ENCODE measurements at places on chromosomes 3 and 15. TPM values are rescaled to one million over a fixed set of nuclear protein-coding genes. Genes with fewer than 3 reads are reported as not detected.

GRCh38 chr15:39310633-39311032 is 270.2 kb upstream of the THBS1 start:
- no peaks in the 10 kb centered on the region for H3K4me1 ChIP-seq
- DNase-seq = no peak
- H3K27me3 ChIP-seq = no peaks in the 10 kb centered on the region
- H3K4me3 ChIP-seq = no peak overlapping the region
- no peak overlapping the region for H3K27ac ChIP-seq
- H3K36me3 ChIP-seq = no peaks in the 10 kb centered on the region

DNA sequence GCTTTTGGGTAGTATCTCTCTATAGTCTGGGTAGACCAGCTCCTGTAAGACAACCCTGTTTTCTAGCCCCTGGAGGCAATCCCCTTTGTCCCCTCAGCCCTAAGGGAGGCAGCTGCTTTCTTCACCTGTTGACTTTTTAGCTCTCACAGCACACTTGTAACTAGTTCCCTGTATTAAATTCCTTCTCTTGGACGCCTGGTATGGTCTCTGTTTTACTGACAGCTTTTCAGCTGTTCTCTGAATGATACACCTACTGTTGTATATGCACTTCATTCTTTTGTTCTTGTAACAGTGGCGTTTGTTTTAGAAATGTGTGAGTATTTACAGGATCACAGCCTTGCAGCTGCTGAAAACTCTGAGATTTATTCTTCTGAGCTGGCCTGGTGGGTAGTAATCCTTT is 413.0 kb upstream of the RBMS3 start:
- H3K36me3 ChIP-seq = no peaks in the 10 kb centered on the region
- no peaks in the 10 kb centered on the region for H3K27me3 ChIP-seq
- H3K27ac ChIP-seq = no peak overlapping the region
- no peak overlapping the region for H3K4me3 ChIP-seq
- H3K4me1 ChIP-seq = no peaks in the 10 kb centered on the region

GRCh38 chr3:154334973-154335420 is 10.7 kb upstream of the DHX36 start:
- no peaks in the 10 kb centered on the region for H3K36me3 ChIP-seq
- H3K27me3 ChIP-seq = peaks cover 5% of the 10 kb centered on the region
- H3K4me3 ChIP-seq = no peak overlapping the region
- H3K27ac ChIP-seq = no peak overlapping the region

GRCh38 chr3:63559884-63560283 is 92.6 kb upstream of the SNTN start:
- H3K4me3 ChIP-seq = no peak overlapping the region
- no peaks in the 10 kb centered on the region for H3K4me1 ChIP-seq
- DNase-seq = no peak

DNA sequence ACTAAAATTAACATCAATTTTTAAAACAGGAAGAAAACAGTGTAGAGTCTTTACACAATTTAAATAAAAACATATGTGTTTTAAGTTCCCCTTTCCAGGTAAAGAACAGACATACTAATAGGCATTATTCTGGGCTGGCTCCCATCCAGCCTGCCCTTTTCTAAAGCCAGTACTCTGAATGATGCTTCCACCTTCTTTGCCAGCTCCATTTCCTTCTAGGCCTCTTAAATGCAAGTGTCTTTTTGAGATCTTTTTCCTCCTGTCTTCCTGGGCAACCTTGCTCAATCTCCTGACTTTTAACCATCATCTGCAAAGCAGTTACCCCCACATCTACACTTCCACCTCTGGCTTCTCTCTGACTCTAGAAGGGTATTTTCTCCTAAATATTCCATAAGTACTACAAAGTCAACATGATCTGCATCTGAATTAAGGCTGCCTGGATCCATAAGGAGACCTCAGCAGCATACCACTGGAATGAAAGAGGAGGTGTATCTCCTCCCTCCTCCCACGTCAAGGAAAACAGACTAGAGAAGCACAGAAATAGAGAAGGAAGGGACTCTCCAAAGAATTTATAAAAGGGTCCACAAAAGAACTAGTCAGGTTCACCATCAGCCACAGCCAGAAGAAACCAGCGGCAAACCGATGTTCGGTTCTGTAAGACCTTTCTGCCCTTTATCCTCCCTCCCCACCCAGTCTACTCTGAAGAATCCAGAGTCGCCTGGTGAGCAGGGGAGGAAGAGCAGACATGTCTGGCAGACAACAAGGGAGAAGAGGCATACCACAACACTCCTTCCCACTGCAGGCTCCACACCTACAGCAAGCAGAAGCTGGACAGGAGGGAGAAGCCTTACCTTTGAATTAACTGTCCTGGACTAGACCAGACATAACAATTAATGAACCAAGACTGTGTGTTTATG is 47.1 kb downstream of the GOLIM4 start:
- H3K4me1 ChIP-seq = no peaks in the 10 kb centered on the region
- no peak for DNase-seq
- no peak overlapping the region for H3K4me3 ChIP-seq
- peaks cover 8% of the 10 kb centered on the region for H3K27me3 ChIP-seq

- H3K4me1 ChIP-seq = no peaks in the 10 kb centered on the region
- peaks cover 93% of the 10 kb centered on the region for H3K36me3 ChIP-seq
- no peak for DNase-seq
- no peak overlapping the region for H3K4me3 ChIP-seq
These were observed 95.3 kb upstream of the SLC2A2 start for GRCh38 chr3:171121801-171122200.

GRCh38 chr3:156674911-156675829 is 780 bp downstream of the TIPARP start:
- DNase-seq = peak; percentile 69
- H3K4me3 ChIP-seq = peak overlapping the region; percentile 99
- H3K27ac ChIP-seq = peak overlapping the region; percentile 99
- H3K27me3 ChIP-seq = no peaks in the 10 kb centered on the region
- H3K4me1 ChIP-seq = peaks cover 40% of the 10 kb centered on the region

DNA sequence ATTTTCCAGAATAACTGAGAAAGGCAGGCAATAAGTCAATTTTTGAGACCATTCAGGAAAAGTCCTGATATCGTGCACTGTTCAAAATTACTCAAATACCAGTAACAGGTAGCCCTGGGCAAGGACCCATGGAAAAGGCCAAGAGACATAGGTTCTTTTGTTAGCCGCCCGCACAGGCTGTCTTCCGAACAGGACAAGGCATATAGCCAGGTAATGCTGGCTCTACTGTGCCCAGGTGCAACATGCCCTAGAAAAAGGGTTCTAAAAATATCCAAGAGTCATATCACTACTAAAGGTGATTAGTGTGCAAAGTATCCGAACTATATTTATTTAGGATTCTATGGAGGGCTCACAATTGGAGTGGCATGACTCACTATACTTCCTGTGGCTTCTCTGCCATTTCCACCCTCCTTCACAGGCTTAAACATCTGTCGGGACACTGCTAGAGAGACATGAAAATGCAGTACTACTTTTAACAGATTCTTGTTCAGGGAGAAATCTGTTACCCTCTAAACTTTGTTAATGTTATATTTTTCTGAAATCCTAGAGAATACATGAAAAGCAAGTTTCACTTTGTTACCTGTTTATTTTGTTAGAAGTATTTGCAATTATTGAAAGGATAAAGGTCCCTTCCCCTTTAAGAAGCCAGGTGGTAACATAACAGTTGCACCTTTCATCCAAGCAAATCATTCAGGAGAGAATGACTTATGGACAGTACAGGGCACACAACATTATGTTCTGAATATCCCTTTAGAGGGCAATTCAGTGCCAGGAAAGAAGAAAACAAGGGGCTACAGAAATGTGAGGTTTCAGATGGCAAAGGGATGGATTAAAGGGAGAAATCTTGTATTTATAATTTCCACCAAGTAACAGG is 293.3 kb upstream of the THBS1 start:
- H3K36me3 ChIP-seq = peaks cover 6% of the 10 kb centered on the region
- no peak overlapping the region for H3K4me3 ChIP-seq
- H3K27ac ChIP-seq = no peak overlapping the region
- no peak for DNase-seq
- peaks cover 21% of the 10 kb centered on the region for H3K27me3 ChIP-seq

DNA sequence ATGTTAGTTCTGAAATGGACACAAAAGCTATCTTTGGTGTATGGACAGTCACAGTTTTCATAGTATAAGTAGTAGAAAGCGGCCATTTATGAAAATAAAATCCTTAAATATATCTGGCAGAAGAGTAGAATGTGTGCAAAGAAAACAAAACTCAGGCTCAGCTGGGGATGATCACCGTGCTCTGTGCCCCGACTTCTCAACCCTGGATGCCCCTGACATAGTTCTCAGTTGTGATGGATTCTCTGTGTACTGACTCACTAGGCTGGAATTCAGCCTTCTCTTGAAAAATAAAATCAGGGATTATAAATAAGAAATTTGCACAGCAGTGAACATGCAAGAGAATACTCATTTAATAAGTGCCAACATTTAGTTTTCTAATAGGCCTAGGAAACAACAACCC is 925.1 kb upstream of the NR2F2 start:
- peaks cover 13% of the 10 kb centered on the region for H3K27me3 ChIP-seq
- H3K27ac ChIP-seq = no peak overlapping the region
- DNase-seq = no peak
- peaks cover 4% of the 10 kb centered on the region for H3K4me1 ChIP-seq

DNA sequence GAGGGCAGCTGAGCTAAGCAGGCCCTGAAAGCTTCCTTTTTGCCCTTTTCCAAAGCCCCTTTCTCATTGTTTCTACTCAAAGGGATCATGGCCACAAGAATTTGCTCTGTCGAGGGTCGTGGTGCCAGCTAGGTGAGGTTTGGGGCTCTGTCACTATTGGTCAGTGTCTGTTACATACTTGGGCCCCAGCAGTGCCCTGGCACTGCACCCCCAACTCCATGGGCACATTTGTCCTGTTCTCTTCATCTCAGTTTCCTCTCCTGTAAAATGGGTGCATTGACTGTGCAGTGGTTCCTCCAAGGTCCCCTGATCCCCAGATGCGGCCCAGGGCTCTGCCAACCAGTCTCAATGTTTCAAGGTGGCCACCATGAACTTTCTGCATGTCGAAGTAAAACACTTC is 62.1 kb downstream of the SLC6A6 start:
- no peaks in the 10 kb centered on the region for H3K27me3 ChIP-seq
- DNase-seq = no peak
- no peak overlapping the region for H3K27ac ChIP-seq

- H3K4me3 ChIP-seq = no peak overlapping the region
- no peaks in the 10 kb centered on the region for H3K36me3 ChIP-seq
- no peak overlapping the region for H3K27ac ChIP-seq
- peak; percentile 53 for DNase-seq
- peaks cover 13% of the 10 kb centered on the region for H3K27me3 ChIP-seq
These were observed 175.8 kb downstream of the FOXB1 start for GRCh38 chr15:60179786-60180391.

DNA sequence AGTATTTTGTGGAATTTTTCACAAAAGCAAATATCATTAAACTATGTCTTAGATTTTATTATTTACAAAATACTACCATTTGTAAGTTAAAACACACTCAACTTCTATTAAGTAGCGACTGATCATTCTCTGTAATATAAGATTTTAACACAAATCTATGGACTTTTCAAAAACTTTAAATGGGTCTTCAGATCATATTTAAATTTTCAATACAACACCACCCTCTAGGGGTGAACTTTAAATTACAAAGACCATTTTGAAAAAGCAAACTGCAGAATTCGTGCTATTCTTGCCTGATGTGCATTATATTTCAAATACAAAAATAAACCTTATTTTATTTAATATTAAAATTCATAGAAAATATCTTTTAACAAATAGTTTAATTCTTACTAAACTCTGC is 8.2 kb upstream of the VGLL4 start:
- no peak overlapping the region for H3K4me3 ChIP-seq
- H3K27me3 ChIP-seq = no peaks in the 10 kb centered on the region
- H3K36me3 ChIP-seq = no peaks in the 10 kb centered on the region
- no peak overlapping the region for H3K27ac ChIP-seq

DNA sequence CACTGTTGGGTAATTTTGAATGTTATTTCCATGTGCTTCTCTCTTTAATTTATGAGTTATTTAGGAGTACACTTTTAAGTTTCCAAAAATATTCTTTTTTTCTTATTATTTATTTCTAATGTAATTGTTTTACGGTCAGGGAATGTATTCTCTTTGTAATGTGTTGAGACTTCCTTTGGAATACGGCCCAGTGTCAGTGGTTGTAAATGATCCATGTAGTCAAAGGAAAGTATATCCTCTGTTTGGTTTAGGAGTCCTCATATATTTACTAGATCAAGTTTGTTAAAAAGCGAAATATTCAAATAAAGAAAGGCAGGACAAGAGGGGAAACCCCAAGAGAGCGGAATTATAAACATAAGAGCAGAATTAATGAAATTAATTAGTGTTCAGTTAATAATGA is 49.0 kb upstream of the ADGRG7 start:
- H3K36me3 ChIP-seq = no peaks in the 10 kb centered on the region
- H3K27me3 ChIP-seq = no peaks in the 10 kb centered on the region
- H3K4me3 ChIP-seq = no peak overlapping the region
- H3K4me1 ChIP-seq = no peaks in the 10 kb centered on the region

DNA sequence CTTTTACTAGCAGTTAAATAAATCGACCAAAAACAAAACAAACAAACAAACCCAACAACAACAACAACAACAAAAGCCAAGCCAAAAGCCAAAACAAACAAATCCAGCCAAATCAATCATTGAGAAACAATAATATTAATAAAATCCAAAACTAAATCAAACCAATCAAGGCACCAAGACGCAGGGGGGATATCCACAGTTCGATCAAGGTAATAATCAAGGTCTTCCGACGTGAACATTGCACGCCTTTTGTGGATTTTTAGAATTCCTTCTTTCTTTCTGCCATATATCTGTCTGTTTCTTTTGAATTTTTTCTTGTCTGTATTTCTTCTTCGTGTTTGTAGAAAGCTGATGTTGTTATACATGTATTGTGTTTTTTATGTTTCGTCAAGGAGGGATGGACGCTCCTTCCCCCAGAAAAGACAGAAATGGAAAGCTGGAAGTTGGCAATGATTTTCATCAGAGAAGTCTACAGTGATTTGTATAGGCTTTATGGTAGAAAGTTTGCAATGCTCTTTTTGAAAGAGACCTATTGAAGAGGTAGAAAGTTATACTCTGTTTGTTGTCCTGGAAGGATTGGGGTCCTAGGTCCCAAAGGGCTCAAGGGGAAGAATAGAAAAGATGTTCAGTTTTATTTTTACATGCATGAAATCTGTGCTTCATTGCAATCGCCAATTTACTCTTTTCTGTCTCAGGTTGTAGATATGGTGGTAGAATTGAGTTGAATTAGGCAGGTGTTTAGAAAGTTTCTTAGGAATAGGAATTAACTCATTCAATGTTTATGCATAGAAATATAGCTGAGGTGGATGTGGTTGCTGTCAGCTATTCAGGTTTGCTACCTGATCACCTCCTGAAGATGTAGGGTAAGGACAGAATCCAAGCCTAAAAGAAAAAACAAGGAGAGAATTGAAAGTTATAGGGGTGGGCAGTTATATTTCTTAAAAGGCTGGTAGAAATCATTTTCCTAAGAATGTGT is 1.2 kb downstream of the ARPP21 start:
- no peaks in the 10 kb centered on the region for H3K36me3 ChIP-seq
- H3K27ac ChIP-seq = no peak overlapping the region
- peak overlapping the region; percentile 82 for H3K4me3 ChIP-seq
- H3K27me3 ChIP-seq = peaks cover 31% of the 10 kb centered on the region
- H3K4me1 ChIP-seq = peaks cover 11% of the 10 kb centered on the region

- DNase-seq = no peak
- H3K4me1 ChIP-seq = no peaks in the 10 kb centered on the region
- no peak overlapping the region for H3K4me3 ChIP-seq
- H3K27ac ChIP-seq = no peak overlapping the region
- H3K27me3 ChIP-seq = peaks cover 10% of the 10 kb centered on the region
These were observed 10.5 kb upstream of the CCDC54 start for GRCh38 chr3:107366766-107367165.

Gene SAMMSON
- polyA plus RNA-seq = not detected

Gene LRRC3B
- polyA plus RNA-seq = not detected

Gene MME
- not detected for polyA plus RNA-seq

Gene AMT
- polyA plus RNA-seq = 1.6 TPM

Gene KCNAB1
- 0.16 TPM for polyA plus RNA-seq

Gene MCF2L2
- 0.06 TPM for polyA plus RNA-seq

Gene RASGRP1
- polyA plus RNA-seq = 73.4 TPM

All from naive thymus-derived CD8-positive, alpha-beta T cell (primary cell).